ENCODE measurements at places on chromosomes 3 and 15.
A peak's percentile ranks its signal among the peaks of the same experiment; 100 is the strongest.

DNA sequence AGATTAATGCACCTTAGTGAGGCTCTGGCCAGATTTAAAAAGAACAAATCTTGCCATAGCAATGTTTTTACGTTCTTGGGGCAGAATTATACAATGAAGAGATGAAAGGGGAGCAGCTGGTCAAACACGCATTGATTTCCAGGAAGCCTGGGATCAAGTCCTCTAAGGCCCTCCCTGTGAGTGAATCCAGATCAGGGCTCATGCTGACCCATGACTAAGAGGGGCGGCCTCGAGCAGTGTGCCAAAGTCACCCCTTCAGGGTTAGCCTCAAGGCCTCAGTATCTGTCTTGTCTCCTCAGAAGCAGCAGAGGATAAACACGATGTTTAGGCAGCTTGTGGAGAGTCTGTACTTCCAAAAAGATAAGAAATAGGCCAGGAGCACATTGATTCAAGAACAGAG, 9.3 kb upstream of the RBP1 start:
- DNase-seq, result no peak

- DNase-seq, result no peak
Observed at GRCh38 chr3:107810171-107811071, 280.4 kb downstream of the CD47 start.

DNA sequence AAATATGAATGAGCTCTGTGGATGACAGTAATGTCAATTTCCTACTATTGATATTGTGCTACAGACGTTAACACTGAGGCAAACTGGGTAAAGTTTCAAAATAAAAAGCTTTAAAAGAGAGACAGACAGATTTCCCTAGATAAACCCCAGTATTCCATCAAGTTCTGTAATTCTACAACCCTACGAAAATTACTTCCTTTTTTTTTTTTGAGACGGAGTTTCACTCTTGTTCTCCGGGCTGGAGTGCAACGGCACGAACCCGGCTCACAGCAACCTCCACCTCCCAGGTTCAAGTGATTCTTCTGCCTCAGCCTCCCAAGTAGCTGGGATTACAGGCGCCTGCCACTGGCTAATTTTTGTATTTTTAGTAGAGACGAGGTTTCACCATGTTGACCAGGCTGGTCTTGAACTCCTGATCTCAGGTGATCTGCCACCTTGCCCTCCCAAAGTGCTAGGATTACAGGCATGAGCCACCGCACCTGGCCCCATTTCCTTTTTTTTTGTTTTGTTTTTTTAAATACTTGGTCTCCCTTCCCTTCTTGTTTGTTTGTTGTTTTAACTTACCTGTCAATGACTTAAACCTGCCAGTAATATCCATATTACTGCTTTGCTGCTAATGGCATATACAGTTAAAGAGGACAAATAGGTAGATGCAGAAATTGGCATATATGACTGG, 57.2 kb downstream of the CBLB start:
- no peak for DNase-seq

GRCh38 chr3:157888040-157888439, 218.2 kb downstream of the SHOX2 start:
- DNase-seq, result no peak

- DNase-seq, result no peak
Observed at GRCh38 chr15:39180030-39180429, 400.8 kb upstream of the THBS1 start.

DNA sequence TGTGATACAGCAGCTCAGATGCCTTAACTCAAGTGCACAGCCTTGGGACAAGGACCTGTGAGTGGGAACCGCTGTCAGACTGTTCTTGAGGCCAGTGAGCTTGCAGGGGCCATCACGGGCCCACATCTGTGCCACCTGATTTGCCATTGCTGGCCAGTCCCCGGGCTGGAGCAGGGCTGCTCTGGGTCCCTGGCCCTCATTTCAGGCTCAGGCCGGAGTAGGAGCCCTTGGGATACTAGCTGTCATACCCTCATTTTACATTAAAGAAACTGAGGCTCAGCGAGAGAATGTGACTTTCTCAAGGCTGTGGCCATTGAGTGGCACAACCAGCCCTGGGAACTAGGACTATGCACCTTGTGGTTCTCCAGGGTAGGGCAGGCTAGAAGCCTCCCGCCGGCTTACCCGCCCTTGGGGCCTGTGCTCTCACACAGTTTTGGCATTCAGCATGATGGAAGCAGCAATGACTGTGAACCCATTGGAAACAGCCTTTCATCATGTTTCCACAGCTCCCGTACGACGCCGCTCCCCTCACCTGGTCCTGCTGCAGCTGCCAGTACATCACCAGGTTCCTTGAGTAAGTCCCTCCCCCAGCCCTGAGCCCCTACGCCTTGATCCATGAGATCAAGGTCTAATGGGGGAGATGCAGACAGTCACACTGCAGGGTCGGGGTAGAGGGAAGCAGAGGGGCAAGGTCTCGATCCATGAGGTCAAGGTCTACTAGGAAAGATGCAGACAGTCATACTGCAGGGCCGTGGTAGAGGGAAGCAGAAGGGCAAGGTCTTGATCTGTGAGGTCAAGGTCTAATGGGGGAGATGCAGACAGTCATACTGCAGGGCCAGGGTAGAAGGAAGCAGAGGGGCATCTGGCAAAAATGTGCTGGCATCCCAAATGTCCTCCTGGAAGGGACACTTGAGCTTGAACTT, 42.2 kb downstream of the GOLGA6L10 start:
- no peak for DNase-seq

DNA sequence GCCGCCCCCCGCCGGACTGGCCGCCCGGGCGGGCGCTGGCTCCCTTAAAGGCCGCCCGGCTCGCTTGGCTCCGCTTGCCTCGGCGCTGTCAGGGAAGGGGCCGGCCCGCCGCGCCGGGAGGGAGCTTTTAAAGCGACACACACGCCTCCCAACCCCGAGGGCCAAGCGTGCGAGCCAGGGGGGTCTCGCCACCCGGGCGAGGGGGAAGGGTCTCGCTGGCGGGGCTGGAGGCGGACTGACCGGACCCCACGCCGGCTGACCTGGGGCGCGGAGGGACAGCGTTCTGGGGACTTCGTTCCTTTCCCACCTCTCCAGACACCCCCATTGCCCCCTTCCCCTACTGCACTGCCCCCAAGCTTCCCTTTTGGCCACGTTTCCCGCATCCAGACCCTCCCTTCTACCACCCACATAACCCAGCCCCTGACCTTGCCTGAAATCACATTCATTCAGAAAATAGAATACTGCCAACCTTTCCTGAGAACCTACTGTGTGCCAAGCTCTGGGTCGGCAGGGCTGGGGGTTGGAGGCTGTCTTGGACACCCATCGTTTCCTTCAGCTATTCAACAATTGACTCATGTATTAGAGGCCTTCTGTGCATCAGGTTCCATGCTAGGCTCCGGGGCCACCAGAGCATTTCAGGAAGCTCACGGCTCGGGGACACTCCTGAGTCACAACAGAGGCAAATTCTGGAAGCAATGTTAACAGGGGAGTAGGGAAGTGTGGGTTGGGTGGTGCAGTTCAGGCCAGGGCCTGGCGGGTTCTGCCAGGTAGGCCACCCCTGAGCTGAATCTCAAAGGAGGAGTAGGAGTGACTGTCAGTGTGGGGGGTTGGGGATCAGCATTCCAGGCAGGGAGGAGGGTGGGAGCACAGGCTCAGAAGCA, at the start of gene INSYN1:
TSS of gene INSYN1 (minus strand) at position 102 of the 881 bp plus-strand sequence. CDS start 2,221 bp downstream, outside the sequence.
- peak; percentile 59 for DNase-seq

DNA sequence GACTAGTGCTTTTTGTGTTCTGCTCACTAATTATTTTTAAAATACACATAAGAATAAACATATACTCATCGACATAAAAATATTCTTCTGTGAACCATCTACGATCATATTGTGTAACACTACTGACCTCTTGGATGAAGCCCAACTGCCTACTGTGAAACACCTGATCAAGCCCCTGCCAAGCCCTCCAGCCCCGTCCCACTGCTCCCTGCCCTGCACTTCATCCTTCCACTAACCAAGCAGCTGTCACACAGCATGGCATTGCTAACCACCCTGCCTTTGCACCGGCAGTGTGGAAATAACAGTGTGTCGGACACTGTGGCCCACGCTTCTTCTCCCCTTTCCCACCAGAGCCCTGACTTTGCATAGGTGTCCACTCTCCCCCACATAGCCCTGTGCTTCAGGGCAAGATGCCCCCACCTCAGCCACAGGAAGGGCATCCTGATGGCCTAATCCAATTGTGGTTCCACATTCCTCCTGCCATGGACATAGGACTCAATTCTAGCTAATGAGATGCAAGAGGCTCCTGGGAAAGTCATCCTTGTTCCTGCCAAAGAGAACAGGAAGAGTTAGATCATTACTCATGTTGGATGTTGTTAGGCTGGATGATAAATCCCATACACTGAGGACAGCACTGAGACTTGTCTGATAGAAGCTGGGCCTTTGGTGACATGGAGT, 35.0 kb upstream of the ARID3B start:
- DNase-seq, result no peak

All from Ammon's horn (tissue), 1 donor.